ENCODE measurements at places on chromosomes 3 and 15. TPM values are rescaled to one million over a fixed set of nuclear protein-coding genes. Genes with fewer than 3 reads are reported as not detected.

C3orf62 gene
- 10.7 TPM for total RNA-seq

SST gene
- 553 TPM for total RNA-seq

GRCh38 chr3:153767601-153768560 lies 353.3 kb upstream of the ARHGEF26 start:
- H3K27me3 ChIP-seq = no peaks in the 10 kb centered on the region
- H3K27ac ChIP-seq = no peak overlapping the region
- H3K4me1 ChIP-seq = no peaks in the 10 kb centered on the region
- H3K4me3 ChIP-seq = no peak overlapping the region
- DNase-seq = no peak

ILDR1 gene
- total RNA-seq = 6.4 TPM

IL12A gene
- total RNA-seq = 0.31 TPM

GPR62 gene
- total RNA-seq = not detected

BTLA gene
- not detected for total RNA-seq

DNA sequence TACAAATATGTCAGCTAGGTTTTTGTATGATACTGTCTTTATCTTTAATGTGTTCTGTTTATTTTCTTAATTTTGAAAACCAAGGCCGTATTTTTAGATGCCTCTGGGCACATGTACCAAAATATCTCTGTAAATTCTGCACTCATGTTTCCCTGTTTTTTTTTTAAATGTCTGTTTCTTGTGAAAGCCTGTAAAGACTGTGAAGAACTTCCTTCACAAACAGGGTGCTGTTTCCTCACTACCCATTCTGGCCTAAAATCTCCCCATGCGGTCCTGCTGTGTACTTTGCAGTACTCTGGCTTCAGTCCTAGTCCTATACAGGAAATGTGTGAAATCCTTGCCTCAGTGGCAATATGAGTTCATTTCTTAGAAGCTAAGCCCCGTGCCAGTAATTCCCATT lies 133.4 kb upstream of the ZBTB20 start:
- H3K27ac ChIP-seq = no peak overlapping the region
- no peak for DNase-seq
- H3K27me3 ChIP-seq = no peaks in the 10 kb centered on the region
- H3K4me3 ChIP-seq = no peak overlapping the region
- peaks cover 6% of the 10 kb centered on the region for H3K4me1 ChIP-seq
- no peaks in the 10 kb centered on the region for H3K36me3 ChIP-seq

TEX9 gene
- 19.7 TPM for total RNA-seq

DNA sequence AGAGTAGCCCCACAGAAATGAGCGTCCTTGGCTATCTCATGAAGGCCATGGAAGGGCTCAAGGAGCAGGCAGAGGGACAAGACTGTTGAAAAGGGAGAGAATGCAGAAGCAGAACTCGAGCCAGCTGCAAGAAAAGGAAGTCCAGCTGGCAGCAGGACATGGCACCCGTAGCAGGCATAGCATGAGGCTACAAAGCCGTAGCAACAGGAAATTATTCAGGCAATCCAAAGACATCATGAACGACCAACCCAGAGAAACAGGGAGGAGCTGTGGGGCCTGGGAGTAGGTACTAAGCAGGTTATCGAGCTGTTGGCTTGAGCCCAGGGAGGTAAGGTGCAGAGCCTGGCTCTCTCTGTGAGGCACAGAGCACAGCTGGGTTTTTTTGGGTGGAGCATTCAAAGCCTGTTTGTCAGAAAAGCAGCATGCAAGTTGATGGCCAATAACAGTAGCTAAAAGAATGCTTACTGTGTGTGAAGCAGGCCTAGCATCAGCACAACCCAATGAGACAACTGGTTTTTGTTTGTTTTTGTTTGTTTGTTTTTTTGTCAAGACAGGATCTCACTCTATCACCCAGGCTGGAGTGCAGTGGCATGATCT lies 144.0 kb upstream of the SMAD3 start:
- H3K27me3 ChIP-seq = peaks cover 3% of the 10 kb centered on the region
- H3K36me3 ChIP-seq = no peaks in the 10 kb centered on the region
- no peak for DNase-seq
- no peak overlapping the region for H3K27ac ChIP-seq

GRCh38 chr3:23954144-23954543 lies 9.1 kb downstream of the NR1D2 start:
- H3K4me1 ChIP-seq = peaks cover 43% of the 10 kb centered on the region
- no peak overlapping the region for H3K27ac ChIP-seq
- H3K27me3 ChIP-seq = no peaks in the 10 kb centered on the region
- peaks cover 33% of the 10 kb centered on the region for H3K36me3 ChIP-seq
- no peak for DNase-seq
- H3K4me3 ChIP-seq = no peak overlapping the region

DNA sequence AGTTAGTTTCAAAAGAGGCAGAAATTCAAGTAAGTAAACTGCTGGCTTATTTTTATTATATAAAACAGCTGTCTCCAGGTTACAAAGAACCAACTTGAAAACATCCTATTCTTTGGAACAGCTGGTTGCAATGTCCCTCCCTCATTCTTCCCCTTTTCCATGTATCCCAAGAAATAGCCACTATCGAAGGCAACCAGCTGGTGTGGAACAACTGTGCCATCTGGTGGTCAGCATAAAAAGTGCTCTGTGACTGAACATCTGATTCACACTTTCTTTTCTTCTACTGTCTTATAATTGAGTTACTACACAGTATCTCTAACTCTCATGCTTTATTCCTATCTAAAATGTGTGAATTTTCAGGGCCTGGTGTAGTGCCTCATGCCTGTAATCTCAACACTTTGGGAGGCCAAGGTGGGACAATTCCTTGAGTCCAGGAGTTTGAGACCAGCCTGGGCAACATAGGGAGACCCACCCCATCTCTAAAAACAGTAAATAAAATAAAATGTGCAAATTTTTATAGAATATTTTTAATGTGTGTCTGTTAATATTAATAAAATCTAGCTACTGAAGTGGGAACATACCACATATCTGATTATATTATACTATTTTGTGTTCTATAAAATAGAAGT lies 9.6 kb downstream of the OSBPL11 start:
- H3K27ac ChIP-seq = no peak overlapping the region
- H3K4me1 ChIP-seq = peaks cover 14% of the 10 kb centered on the region
- no peak overlapping the region for H3K4me3 ChIP-seq
- peaks cover 15% of the 10 kb centered on the region for H3K36me3 ChIP-seq
- H3K27me3 ChIP-seq = no peaks in the 10 kb centered on the region

SLITRK3 gene
- 0.12 TPM for total RNA-seq

DNA sequence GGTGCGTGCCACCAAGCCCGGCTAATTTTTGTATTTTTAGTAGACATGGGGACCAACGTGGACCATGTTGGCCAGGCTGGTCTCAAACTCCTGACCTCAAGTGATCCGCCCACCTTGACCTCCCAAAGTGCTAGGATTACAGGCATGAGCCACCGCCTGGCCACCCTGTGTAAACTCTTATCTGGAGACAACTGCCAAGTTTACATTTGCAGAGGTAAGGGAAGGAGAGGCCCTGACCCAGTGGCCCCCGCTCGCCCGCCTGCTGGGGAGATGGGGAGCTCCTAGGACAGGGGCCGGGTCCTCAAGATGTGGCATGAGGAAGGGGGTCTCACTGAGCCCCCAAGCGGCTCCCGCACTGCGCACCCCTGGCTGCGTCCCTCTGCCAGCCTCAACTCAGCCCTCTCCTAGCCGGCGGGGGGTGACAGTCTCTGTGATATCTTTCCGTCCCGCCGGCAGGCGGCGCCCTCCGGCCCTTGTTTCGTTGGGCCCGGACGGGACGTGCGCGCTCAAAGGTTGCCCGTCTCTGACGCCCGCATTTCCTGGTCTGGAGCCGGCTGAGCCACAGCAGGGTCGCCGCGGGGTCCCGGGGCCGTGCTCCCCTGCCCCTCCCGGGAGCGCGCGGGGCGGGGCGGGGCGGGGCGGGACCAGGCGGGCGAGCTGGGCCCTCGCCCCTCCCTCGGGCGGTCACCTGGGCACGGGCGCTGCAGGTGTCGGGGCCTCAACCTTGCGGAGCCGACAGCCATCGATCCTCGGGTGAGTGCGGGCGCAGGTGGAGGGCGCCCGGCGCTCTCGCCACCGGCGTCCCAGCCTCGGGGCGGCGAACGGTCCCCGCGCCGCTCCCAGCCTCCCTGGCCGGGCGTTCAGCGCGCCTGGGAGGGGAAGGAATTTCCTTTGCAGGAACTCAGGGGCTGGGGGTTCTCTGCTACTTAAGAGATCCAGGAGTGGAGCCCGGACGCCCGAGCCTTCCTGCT lies at the start of gene GPR160:
Gene GPR160 (plus strand): TSS at position 533 of the 971 bp plus-strand sequence. CDS start 45,978 bp downstream, outside the sequence.
- peaks cover 53% of the 10 kb centered on the region for H3K27me3 ChIP-seq
- peaks cover 7% of the 10 kb centered on the region for H3K4me1 ChIP-seq
- H3K27ac ChIP-seq = no peak within 1 kb of the TSS

GRCh38 chr3:12613250-12613649 lies 50.7 kb downstream of the RAF1 start:
- H3K4me3 ChIP-seq = no peak overlapping the region
- H3K27ac ChIP-seq = no peak overlapping the region
- no peak for DNase-seq
- peaks cover 6% of the 10 kb centered on the region for H3K4me1 ChIP-seq
- peaks cover 25% of the 10 kb centered on the region for H3K36me3 ChIP-seq

FETUB gene
- not detected for total RNA-seq

- no peaks in the 10 kb centered on the region for H3K4me1 ChIP-seq
- no peaks in the 10 kb centered on the region for H3K36me3 ChIP-seq
- H3K27ac ChIP-seq = no peak overlapping the region
- no peak for DNase-seq
- no peaks in the 10 kb centered on the region for H3K27me3 ChIP-seq
Measured at GRCh38 chr3:184429786-184430185, 49.9 kb downstream of the CHRD start.

GRCh38 chr3:141557961-141558706 lies 71.3 kb downstream of the RASA2 start:
- no peak overlapping the region for H3K27ac ChIP-seq
- no peak for DNase-seq
- no peak overlapping the region for H3K4me3 ChIP-seq
- no peaks in the 10 kb centered on the region for H3K4me1 ChIP-seq

C2CD4A gene
- total RNA-seq = 1.7 TPM

GRCh38 chr15:20356911-20357480 lies 184.6 kb downstream of the GOLGA6L6 start:
- H3K27ac ChIP-seq = no peak overlapping the region
- H3K36me3 ChIP-seq = no peaks in the 10 kb centered on the region
- DNase-seq = no peak
- H3K27me3 ChIP-seq = no peaks in the 10 kb centered on the region
- H3K4me3 ChIP-seq = no peak overlapping the region

DNA sequence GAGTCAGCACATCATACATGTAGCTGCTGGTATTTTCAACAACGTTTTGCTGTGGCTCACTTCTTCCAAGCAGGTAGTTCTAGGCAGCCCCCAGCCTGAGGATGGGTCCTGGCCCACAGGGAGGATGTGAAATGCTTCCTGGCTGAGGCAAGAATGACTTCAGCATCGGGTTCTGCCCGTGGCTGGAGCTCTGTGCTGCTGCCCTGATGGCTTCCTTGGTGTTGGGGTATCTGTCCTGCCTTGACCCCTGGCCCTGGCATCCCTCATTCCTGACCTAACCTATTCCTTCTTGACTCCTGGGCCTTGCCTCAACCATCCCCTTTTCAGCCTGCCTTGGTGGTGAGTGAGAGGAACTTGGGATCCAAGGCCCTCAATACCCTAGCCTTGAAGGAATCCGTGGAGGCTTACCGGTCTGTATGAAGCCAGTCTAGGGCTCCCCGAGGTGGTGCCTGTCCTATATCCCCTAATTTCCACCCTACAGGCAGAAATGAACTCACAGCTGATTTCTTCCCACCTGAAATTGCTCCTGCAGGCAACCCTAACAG lies 300.6 kb downstream of the TLE3 start:
- H3K36me3 ChIP-seq = no peaks in the 10 kb centered on the region
- peaks cover 6% of the 10 kb centered on the region for H3K27me3 ChIP-seq
- peak; percentile 36 for DNase-seq

KLHL40 gene
- 0.12 TPM for total RNA-seq

CADM2 gene
- total RNA-seq = 11.4 TPM

DNAH12 gene
- 0.29 TPM for total RNA-seq

OR5H15 gene
- not detected for total RNA-seq

DNA sequence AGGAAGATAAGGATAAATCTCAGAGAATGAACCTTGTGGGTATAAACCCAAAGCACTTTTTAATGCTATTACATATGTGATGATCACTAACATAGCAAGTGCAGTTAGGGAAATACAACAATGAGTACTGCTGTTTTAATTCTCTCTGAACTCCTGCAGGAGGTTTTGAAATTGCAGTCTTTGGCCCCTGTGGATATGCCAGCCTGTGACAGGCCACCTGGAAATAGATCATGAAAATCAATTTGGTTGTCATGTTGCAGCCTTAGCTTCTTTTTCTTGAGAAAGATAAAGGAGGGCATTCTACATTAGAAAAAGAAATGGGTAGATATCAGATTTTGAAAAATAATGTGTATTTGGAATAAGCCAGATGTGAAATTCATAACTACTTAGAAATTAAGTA lies 103.6 kb downstream of the RSRC1 start:
- no peaks in the 10 kb centered on the region for H3K4me1 ChIP-seq
- H3K27me3 ChIP-seq = no peaks in the 10 kb centered on the region
- H3K27ac ChIP-seq = no peak overlapping the region
- no peak for DNase-seq
- no peak overlapping the region for H3K4me3 ChIP-seq
- no peaks in the 10 kb centered on the region for H3K36me3 ChIP-seq

- H3K4me3 ChIP-seq = no peak overlapping the region
- no peaks in the 10 kb centered on the region for H3K36me3 ChIP-seq
- H3K27me3 ChIP-seq = no peaks in the 10 kb centered on the region
- H3K27ac ChIP-seq = peak overlapping the region; percentile 74
- peaks cover 49% of the 10 kb centered on the region for H3K4me1 ChIP-seq
Measured at GRCh38 chr15:66651913-66652642, 50.0 kb upstream of the SMAD6 start.

GRCh38 chr15:42084465-42085235 lies 9.7 kb downstream of the PLA2G4D start:
- H3K4me1 ChIP-seq = peaks cover 16% of the 10 kb centered on the region
- no peak overlapping the region for H3K4me3 ChIP-seq
- H3K36me3 ChIP-seq = no peaks in the 10 kb centered on the region
- H3K27ac ChIP-seq = no peak overlapping the region
- peaks cover 36% of the 10 kb centered on the region for H3K27me3 ChIP-seq

- peak overlapping the region; percentile 67 for H3K4me3 ChIP-seq
- peaks cover 37% of the 10 kb centered on the region for H3K4me1 ChIP-seq
- peaks cover 9% of the 10 kb centered on the region for H3K36me3 ChIP-seq
- no peak for DNase-seq
- no peaks in the 10 kb centered on the region for H3K27me3 ChIP-seq
Measured at GRCh38 chr3:50166620-50167019, 11.5 kb downstream of the SEMA3F start.

DNA sequence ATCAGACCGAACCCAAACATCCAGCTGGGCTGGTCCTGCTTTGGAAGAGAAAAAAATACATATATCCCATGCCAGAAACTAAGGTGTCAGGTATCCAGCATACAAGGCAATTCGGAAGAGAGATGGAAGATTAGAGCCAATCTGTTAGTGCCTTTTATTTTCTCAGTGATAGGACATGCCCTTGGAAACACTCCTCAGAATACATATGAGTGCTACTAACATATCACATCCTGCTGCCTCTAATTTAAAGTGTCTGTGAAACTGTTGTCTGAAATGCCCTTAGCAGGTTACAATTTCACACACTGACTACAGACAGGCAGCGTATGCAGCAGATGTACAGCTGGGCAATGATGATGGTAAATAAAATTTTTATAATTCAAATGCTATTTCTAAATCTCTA lies 78.9 kb downstream of the RBPMS2 start:
- no peak overlapping the region for H3K27ac ChIP-seq
- H3K4me3 ChIP-seq = no peak overlapping the region
- H3K4me1 ChIP-seq = peaks cover 67% of the 10 kb centered on the region
- peaks cover 25% of the 10 kb centered on the region for H3K36me3 ChIP-seq
- DNase-seq = no peak
- no peaks in the 10 kb centered on the region for H3K27me3 ChIP-seq

ZIC1 gene
- total RNA-seq = 184 TPM

Data from type B pancreatic cell (in vitro differentiated cells).